ENCODE measurements at places on chromosomes 2 and 18.
A peak's percentile ranks its signal among the peaks of the same experiment; 100 is the strongest.

DNA sequence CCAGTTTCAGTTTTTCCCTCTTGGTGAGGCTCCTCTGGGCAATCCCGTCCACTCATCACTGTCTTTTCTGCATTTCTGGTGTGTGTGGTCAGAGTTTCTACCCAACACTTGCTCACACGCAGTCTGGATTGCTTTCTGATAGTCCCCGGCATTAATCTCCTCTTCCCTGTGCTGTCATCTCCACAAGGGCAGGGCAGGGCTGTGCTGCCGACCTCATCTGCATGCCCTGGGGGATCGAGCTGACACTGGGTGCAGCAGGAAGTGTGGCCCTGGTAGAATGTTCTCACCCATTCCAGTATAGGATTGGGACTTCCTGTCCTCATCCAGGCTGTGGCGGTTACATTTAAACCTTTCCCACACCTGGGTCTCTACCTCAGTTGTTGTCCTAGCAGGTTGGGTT is 80.0 kb upstream of the FAM136A start:
- peak; percentile 49 for DNase-seq

DNA sequence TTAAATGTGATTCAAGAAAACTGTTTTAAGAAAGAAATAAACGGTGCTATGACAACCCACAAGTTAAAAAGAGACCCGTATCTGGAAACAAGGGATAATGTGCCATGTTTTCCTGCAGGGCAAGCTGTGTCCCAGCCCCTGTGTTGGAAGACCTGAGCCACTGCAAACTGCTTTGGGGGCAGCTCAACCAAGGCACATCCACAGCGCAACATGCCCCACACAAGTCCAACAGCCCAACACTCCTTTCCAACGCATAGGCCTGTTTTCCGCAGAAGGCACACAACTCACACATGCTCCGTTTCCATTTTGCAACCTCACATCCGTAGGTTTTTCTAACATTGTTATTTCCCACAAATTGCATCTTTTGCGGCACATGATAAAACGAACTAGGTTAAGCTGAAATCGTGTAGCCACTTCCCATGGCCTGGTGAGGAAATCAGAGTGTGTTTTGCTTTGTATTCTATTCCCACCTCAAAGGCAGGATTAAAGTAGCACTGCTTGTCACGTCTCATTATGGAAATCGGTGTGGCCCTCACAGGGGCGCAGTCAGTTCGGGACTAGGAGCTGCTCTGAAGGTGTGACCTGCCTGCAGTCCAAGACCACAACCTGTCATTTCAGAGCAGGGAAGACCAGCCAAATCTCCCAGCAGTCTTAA is 50.5 kb upstream of the ZNF516 start:
- DNase-seq, result no peak

DNA sequence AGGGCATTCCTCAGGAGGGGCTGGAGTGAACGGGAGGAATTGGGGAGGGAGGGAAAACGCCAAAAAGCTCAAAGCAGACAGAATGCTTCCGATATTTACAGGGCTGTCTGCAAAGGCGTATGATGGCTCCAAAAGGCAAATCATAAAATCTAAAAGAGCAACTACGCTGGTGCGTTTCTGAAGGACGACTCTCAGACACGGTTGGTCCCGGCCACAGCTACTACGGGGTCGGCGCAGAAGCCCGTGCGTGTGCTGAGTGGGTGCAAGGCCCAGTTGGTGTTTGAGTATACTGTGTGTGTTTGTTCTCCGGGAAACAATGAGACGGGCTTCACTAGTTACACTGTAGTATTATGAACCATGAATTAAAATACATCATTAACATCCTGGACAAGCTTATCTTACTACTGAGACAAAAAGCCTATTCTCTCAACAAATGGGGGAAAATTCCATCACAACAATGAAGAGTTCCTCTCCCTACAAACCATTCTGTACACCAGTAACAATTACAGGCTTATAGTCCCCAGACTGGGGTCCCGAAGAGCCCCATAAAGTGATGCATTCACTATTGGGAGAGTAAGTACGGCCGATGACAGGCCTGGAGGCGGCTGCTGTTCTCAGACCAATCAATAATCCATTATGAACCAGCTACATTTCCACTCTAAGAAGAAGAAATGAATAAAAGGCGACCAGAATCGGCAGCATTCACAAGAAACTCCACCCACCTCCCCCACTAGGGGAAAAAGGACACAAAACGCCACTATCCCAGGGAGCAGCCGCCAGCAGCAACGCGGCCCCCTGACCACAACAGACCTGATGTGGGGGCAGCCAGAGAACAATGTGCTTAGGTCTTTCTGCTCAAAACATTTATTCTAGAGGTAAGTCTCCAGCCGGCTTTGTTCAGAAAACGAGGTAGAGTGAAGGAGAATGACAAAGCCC is 43.4 kb downstream of the ZNF516 start:
- no peak for DNase-seq

DNA sequence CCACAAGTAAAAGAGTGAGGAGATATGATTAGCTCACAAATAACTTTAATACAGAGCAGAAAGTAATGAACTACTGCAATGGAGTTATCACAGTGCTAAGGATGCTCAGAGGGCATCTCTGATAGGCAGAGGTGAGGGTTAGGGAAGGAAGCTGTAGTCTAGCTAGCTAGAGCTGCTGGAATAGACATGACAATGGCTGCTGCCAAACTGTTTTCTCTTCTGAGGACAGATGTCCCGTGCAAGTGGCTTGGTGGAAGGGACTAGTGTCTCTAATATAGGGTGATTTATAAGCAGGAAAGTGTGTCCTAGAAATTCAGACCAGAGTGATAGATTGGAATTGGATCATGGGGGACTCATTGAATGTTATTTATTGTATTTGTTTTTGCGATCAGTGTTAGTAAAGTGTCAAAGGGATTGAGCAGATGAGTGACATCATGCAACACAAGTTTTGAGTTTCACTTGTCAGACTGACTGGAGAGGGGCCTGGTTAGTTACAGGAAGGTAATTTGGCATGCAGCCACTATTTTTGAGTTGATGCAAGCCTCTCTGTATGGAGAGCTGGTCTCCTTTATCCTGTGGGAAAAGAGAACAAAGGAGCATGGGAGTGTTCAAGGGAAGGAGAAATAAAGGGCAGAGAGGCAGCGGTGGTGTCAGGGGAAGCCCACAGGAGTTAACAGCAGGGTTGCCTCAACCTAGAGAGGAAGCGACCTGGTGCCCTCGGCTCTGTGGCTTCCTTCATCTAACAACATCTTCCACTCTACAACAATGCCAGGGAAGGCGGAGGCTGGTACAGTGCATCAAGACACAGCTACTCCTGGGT is 1.9 kb downstream of the CTLA4 start:
- no peak for DNase-seq

- DNase-seq, result no peak
These were observed 133.0 kb downstream of the SLC8A1 start for GRCh38 chr2:40318921-40319320.

GRCh38 chr18:55634545-55634944 is 46.6 kb upstream of the TCF4 start:
- no peak for DNase-seq

DNA sequence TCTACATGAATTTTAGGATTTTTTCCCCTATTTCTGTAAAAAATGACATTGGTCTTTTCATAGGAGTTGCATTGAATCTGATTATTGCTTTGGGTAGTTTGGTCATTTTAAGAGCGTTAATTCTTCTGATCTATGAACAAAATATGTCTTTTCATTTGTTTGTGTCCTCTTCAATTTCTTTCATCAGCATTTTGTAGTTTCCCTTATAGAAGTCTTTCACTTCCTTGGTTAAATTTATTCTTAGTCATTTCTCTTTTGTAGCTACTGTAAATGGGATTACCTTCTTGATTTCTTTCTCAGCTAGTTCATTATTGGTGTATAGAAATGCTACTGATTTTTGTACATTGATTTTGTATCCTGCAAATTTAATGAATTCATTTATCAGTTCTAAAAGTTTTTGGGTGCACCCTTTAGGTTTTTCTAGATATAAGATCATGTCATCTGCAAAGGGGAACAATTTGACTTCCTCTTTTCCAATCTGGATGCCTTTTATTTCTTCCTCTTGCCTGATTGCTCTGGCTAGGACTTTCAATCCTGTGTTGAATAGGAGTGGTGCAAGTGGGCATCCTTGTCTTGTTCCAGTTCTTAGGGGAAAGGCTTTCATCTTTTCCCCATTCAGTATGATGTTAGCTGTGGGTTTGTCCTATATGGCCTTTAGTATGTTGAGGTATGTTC is 36.6 kb upstream of the AAK1 start:
- DNase-seq, result no peak

- DNase-seq, result no peak
These were observed 228.9 kb downstream of the NEDD4L start for GRCh38 chr18:58272779-58273435.

- DNase-seq, result no peak
These were observed 182.4 kb downstream of the CELF4 start for GRCh38 chr18:37383036-37383785.

DNA sequence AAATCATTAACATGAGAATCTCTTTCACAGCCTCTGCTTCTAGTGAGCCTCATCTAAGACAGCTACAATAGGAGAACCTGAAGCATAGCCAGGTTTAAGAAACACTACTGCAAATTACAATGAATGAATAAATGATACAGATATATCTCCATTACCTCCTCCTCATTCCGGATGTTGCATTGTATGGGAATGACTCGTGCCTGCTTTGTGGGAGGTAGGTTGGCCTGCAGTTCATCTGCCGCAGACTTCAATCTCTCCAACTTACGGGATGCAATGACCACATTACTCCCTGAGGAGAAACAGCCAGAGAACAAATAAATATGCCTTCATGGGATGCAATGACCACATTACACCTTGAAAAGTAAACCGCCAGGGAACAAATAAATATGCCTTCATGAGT is 15.4 kb downstream of the PECR start:
- DNase-seq, result no peak

GRCh38 chr2:18837240-18837639 is 247.9 kb upstream of the NT5C1B start:
- DNase-seq, result no peak

DNA sequence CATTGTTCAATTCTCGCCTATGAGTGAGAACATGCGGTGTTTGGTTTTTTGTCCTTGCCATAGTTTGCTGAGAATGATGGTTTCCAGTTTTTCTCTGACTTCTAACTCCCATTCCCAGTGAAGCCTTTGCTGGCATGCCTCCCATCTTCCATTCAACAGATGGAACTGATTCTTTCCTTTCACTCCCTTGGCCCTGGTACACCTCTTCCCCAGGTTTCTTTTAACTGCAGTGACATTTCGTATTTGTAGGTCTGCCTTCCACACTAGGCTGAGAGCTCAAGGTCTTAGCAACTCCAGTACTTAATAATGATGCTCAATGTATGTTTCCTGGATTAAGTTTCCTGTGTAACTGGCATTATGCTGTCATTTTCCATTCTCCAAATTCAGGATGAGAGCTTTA is 48.5 kb downstream of the GAREM1 start:
- DNase-seq, result no peak

GRCh38 chr2:16948053-16948452 is 282.4 kb upstream of the CYRIA start:
- no peak for DNase-seq

All from Calu3 (cell line).